Epithelial cell of proximal tubule (primary cell): ENCODE measurements at places on chromosomes 12 and 14.

GRCh38 chr12:44403185-44403584 is 472.9 kb downstream of the NELL2 start:
- DNase-seq: no peak

GRCh38 chr12:101794574-101794973 is 36.2 kb downstream of the GNPTAB start:
- no peak for DNase-seq

DNA sequence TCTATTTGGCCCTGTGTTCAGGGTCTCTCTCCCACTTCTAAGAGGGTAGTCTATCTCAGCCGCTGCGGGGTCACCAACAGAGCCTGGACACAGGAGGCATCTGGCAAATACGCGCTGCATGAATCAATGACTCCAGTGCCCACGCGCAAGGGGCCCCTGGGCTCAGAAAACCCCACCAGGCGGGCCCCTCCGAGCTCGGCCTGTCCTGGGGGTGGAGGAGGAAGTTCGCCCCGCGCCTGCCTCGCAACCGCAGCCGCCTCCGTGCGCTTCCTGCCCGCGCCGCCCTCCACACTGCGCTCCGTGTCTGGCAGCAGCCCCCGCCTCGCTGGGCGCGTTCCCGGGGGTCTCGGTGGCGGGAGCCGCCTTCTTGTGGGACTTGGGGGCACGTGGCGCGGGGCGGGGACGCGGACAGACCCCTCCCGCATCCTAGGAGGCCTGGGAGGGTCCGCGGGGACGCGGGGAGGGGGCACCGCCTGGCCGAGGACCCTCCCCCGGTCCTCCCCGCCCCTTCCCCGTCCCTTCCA is 811 bp upstream of the FBRSL1 start:
- no peak for DNase-seq

DNA sequence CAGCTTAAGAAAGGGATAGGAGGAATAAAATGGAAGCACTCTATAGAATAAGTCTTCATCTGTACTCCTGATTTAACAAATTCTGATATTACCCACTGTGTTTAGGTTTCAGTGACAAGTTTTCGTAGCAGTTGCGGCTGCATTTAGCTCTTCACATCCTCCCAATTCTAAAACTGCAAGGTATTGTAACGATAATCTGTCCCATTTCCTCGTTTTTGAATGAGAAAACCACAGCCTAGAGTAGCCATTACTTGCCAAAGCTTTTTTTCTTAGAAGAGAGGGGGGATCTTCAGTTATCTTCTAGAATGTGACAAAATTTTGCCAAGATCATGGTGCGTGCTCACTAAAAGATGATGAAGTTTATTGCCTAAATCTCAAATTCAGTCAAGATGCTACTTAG is 155.8 kb downstream of the PDE3A start:
- no peak for DNase-seq

DNA sequence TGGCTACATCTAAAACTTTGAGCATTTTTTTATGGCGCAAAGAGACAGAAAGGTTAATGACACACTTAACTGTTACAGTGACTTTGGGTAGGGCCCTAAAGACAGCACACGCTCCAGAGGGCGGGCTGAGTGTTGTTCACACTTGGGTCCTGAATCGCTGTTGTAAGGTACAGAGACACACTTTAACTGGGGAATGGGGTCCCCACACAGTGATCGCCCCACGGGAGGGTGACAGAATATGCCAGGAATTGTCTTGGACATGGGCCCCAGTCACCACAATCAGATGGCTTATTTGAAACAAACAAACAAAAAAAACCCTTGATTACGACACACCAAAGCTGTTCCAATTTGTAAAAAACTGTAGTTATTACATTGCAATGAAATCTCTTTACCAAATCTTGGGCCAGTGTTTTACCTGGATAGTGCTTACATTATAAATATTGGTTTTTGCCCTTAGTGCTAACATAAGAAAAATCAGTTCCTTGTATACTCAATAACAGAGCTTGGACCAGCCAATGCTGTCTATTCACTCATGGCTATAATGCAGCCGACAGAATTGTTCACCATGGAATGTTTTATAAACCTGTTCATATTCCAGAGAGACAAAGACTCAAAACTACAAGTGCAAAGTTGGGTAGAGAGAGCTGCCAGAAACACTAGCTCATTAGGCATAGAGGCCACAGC is 28.3 kb downstream of the KCTD10 start:
- DNase-seq: no peak

DNA sequence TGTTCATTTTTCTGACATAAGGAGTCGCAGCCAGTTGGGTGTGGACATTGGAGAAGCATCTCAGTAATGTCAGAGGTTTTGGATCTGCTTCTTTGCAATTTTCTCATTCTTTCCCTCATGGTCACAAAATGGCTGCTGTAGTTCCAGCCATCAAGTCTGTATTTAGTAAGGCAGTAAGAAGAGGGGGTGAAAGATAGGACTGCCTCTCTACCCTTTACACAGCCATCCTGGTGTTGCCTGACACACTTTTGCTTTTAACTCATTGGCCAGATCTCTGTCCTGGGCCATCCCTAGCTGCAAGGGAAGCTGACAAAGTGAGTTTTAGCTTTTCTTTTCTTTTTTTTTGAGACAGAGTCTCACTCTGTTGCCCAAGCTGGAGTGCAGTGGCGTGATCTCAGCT is 66.2 kb downstream of the EID3 start:
- DNase-seq: no peak

DNA sequence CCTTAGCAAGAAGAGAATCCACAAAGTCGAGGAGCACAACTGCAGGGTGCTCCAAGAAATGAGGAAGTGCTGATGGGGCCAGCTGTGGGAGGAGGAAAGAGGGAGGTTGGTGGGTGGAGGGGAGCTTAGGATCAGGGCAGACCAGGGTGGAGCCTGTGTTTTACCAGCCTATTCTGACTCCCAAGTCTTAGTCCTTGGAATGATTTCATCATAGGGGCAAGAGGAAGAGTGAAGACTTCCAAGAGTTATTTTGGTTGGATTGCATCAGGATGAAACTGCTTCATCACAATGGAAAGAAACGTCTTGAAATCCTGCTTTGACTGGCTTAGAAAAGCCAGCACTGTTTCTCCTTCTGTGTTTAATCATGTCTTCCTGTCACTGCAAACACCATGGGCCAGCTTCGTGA is 194.0 kb downstream of the DPF3 start:
- no peak for DNase-seq

- no peak for DNase-seq
These were observed 8.2 kb downstream of the ZFHX2 start for GRCh38 chr14:23543403-23543802.

DNA sequence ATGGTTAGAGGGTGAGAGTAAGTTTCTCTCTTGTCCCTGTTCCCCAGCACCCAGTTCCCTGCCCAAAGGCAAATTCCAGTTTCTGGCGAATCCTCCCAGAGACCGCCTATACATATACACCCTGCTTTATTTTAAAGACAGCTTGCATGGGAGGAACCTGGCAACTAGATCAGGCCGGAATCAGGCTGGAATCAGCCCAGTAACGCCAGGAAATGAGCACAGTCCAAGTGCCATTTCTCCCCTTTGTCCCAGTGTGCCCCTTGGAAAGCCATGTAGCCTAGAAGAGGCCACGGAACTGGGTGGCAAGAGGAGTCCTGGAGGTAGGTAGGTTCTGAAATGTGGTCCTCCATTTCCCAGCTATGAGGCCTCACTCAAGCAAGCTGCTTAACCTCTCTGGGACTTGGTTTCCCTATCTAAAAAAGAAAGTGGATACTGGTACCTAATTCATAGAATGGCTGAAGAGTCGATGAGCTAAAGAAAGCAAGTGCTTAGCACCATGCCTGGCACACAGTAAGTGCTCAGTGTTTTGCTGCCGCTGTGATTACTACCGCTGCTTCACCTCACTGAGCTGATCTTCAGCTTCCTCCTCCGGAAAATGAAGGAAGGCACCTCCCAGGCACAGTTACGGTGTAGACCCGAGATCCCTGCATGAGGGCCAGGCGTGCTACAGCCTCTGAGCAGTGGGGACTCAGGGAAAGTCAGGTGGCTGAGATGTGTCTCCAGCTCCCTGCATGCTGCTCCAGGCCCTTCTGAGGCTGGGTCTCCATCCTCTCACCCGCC is 36.4 kb downstream of the PITPNM2 start:
- DNase-seq: no peak

- DNase-seq: no peak
These were observed 26.8 kb upstream of the C14orf180 start for GRCh38 chr14:104552738-104553125.

DNA sequence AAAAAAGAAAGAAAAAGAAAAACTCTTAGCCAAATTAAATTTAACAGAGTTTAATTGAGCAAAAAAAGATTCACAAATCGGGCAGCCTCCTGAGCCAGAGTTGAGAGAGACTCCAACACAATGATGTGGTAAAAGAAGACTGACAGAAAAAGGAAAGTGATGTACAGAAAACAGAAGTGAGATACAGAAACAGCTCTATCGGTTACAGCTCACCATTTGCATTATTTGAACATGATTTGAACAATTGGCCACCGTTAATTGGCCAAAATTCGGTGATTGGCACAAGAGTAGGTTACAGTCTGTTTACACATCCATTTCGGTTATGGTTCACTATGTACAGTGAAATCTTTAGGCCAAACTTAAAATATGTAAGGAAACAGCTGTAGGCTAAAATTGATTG is 117.7 kb downstream of the SPTSSA start:
- no peak for DNase-seq

GRCh38 chr12:68977909-68978610 is 45.1 kb upstream of the CPM start:
- DNase-seq: no peak

- no peak for DNase-seq
These were observed 578 bp downstream of the DCAF5 start for GRCh38 chr14:69152181-69152901.

- DNase-seq: no peak
These were observed 315.3 kb downstream of the ZFP36L1 start for GRCh38 chr14:68477461-68478085.

DNA sequence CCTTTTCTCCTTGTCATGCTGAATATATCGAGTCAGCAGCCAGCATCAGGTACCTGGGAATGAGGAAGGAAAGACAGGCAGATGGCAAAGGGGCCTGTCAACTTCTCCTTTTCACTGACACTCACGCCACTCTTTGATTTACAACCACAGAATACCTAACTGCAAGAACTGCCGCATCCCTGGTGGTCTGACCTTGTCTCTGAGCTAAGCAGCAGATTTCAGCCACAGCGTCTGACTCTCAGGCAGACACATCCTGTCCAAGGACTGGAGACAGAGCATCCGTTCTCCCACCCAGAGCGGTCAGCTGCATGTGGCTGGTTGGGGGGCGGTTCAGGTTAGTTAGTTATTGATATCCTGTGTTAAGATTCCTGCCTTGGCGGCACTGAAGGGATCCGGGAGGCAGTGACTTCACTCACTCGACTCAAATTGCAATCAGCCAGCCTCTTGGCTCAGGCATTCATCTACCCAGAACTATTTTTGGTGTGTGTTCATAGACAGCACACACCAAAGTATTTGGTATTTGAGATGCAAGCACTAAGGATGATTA is 11.2 kb upstream of the MAP1LC3B2 start:
- DNase-seq: no peak

DNA sequence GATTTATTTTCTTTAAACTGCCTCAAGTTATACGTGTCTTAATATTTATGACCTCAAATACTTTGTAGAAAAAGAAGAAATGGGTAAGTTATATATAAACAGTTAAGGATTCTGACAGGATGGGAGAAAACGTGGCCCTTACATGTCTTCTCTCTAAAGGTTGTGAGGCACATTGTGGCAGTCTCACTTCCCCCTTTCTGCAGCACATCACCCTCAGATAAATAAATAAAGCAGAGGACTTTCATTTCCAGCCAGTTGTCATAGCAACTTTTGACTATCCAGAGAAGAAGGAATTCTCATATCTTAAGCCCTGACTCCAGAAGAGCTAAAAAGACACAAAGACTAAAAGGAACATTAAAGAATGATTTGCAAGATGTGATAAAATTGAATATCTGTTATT is 28.8 kb upstream of the CEP83 start:
- no peak for DNase-seq

DNA sequence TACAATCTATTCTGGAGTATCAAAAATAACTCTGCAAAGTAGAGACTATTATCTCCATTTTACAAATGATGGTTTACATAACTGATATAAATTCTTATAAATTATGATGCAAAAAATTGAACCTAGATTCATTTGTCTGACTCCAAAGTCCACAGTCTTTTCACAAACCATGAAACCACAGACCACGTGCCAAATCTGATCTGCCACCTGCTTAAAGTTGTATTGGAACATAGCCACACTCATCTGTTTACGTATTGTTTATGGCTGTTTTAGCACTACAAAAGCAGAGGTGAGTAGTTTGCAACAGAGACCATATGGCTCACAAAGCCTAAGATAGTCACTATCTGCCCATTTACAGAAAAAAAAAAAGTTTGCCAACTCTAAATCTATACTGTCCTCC is 105.3 kb downstream of the KCNH5 start:
- DNase-seq: no peak

DNA sequence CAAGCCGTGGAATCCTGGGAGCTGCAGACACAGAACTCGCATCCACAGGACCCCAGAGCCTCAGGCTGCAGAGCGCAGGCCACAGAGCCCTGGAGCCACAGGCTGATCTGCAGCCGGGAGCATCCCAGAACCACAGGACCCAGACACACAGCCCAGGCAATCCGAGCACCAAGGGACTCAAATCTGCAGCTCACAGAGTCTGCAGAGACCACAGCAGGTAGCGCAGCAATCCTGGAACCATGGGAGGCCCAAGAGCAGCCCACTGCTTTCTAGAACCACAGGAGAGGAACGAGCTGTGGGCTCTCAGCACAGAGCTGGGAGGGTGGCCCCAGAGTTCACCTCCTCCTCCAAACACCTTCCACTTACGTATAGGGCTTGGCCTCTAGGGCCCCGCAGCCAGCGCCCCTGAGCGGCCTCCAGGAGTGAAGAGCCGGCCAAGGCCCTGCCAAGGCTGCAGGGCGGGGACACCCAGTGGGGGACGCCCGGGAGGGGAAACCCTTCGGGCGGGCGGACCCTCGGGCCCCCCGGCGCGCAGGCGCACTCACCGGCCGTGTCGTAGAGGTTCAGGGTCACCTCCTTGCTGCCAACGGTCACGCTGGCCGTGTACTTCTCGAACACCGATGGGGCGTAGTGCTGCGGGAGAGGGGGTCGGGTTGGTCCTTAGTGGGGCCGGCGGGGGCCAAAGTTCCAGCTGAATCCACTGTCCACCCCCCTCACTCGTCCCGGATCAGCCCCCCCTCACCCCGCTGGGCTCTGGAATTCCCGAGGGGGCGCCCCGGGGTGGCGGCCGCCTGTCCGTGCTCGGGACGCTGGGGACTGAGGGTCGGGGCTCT is 665 bp downstream of the RHOF start:
- no peak for DNase-seq

GRCh38 chr12:22874151-22874550 is 249.2 kb downstream of the ETNK1 start:
- no peak for DNase-seq

GRCh38 chr14:25444381-25444780 is 394.4 kb upstream of the STXBP6 start:
- DNase-seq: no peak

- no peak for DNase-seq
These were observed 13.9 kb downstream of the NKX2-1 start for GRCh38 chr14:36505892-36506731.
